MM.1S (cell line): ENCODE measurements at places on chromosomes 5 and 9.

DNA sequence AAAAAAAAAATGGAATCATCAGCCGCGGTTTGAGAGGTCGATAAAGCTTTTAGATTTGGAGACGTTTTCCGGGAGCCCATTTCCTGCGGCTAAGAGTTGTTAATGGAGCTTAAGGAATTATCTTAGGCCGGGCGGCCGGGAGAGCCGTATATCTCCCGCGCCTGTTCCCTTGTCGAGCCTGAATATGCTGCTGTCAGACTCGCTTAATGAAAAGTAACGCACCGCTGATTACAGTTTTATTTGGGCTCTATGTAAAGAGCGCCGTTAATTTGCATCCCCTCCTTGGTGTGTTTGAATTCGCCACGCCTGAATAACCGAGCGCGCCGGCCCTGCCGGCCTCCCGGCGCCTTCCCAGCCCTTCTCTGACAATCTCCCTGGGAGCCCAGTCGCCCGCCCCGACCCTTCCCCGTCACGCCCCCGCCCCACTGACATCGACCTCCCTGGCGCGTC, 7.9 kb downstream of the IRX4 start:
- DNase-seq = no peak

DNA sequence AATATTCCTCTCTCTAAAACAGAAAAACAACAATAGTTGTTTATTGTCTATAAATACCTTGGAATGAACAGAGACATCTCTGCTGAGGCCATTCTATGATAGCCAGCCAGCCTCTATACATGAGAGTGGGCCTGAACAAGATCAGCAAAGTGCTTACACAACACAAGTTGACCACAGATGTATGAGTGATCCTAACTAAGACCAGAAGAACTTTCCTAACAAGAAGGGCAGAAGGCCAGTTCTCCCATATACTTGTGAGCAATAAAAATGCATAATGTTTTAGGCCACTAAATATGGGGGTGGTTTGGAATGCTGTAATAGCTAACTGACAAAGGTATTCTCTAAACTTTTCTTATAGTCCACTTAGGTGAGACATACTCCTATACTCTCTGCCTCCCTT, 345.7 kb downstream of the SPATA31D1 start:
- no peak for DNase-seq

DNA sequence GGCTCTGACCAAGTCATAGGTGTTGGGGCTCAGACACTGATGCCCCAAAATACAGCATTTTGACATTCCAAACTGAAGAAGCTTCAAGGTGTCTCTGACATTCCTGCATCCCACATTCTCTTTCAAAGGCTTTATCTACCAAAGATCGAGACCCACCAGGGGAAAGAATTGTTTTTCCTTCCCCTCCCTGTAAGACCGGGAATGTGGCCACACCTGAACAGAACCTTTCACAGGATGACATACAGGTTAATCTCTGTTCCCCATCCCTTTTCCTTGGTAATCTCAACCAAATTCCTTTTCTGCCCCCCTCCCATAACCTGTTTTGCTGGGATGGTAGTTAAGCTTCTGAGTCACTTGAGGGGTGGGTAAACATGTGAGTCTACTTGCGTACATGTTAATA, 72.3 kb downstream of the IQGAP2 start:
- no peak for DNase-seq

- DNase-seq = no peak
Measured at GRCh38 chr9:24487946-24488345, 57.8 kb downstream of the IZUMO3 start.

- no peak for DNase-seq
Measured at GRCh38 chr5:179346875-179347274, 1.6 kb upstream of the ADAMTS2 start.

- no peak for DNase-seq
Measured at GRCh38 chr9:30771163-30771708, 1613.2 kb upstream of the ACO1 start.

DNA sequence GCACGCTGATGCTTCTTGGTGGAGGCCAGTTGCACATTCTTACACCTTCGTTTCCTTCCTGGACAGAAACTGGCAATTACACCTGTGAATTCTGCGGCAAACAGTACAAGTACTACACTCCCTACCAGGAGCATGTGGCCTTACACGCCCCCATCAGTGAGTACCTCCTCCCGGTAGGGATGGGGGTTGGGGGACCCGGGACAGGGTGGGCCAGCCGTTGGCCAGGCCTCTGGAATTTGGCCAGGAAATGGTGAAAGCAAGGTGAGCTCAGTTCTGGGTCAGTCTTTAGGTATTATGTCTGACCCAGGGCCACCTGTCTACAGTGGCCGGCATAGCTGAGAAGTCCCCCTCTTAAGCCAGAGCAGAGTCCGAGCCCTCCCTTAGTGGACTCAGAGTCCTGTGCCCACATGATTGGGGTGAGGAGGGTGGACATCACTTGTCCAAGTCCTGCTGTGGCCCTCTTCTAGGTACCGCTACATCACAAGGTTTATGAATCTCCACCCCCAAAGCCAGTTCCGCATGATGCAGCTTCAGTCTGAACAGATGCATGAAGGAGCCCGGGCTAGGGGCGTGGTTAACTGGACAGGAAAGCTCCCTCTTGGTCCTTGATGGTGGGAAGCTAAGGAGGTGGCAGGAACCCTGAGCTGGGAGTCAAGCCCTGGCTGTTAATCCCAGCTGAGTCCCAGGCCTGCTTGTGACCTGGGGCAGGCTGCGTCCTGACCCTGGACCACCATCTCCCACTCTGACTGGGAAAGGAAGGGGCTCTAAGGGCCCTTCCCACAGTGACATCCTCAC, 61.3 kb downstream of the AMBP start:
- no peak for DNase-seq

- DNase-seq = no peak
Measured at GRCh38 chr5:156834916-156835315, 15.2 kb upstream of the PPP1R2B start.

DNA sequence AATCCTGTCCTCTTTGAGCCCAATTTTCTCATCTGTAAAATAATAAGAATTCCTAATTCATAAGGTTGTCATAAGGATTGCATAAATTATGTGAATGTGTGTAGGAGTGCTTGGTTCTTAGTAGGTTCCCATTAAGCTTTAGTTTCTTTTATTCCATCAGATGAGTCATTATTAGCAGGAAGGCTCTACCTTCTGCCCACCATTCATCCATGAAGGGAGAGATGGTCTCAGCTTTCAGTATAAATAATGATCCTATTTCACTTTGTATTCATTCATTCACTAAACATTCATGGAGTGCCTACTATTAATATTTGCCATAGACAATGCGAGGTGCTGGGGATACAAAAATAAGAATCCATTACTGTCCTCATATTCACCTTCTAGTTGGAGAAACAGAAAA, 3.0 kb downstream of the CMYA5 start:
- no peak for DNase-seq

- DNase-seq = no peak
Measured at GRCh38 chr5:5387192-5387591, 35.3 kb upstream of the ICE1 start.

DNA sequence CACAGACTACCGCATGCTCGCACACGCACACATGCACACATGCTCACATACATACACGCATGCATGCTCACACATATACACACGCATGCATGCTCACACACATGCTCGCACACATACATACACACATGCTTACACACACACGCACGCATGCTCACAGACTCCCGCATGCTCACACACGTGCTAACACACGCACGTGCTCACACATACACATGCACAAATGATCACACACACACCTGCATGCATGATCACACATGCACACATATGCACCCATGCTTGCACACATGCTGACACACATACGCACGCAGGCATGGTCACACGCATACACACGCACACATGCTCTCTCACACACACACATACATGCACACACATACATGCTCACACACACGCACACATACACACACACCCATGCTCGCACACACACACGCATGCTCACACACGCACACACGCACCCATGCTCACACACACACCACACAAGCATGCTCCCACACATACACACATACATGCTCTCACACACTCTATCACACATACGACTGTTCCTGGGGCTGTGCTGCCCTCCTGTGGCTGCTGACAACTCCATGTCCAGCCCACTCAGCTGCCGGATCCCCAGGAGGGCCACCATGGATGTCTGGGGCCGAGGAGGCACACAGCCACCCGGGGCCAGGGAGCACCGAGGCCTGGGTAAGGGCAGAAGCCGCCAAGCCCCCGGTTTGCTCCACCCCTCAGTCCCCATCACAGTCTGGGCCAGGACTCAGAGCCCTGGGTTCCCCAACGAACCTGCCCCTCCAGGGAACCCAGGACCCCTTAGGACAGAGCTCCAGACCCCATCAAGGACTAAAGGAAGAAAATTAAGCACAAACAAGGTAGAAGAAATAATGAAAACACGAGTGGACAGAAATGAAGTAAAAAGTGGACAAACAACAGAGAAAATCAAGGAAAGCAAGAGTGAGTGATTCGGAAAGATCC, 31.4 kb upstream of the EGFL7 start:
- peak; percentile 64 for DNase-seq

GRCh38 chr9:18611971-18612370, 138.0 kb downstream of the ADAMTSL1 start:
- DNase-seq = no peak

DNA sequence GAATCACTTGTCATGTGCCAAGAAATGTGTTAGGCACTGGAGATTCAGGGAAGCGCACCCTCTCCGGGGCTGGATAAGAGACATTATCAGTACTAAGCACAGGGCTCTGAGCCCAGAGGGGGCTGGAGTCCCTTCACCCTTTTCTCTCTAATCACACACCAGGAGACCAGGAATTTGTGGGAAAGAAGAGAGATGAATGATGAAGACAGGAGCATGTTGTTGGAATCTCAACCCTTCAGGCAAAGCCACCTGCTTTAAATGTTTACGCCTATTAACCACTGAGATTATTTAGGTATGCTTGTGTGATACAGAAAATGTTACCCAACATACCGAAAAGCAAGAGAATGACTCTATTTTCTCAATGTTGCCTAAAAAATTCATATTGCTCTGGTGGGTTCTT, 119.8 kb downstream of the ENTREP1 start:
- no peak for DNase-seq

GRCh38 chr5:95533761-95534160, 21.0 kb downstream of the SKIC3 start:
- DNase-seq = no peak
